NCI-H1694 (cell line): ENCODE measurements at places on chromosomes 3 and 15.

- no peak for DNase-seq
These were observed 160.1 kb downstream of the NEK10 start for GRCh38 chr3:27208961-27209616.

GRCh38 chr3:11136116-11136515, 18.2 kb upstream of the HRH1 start:
- DNase-seq: no peak

DNA sequence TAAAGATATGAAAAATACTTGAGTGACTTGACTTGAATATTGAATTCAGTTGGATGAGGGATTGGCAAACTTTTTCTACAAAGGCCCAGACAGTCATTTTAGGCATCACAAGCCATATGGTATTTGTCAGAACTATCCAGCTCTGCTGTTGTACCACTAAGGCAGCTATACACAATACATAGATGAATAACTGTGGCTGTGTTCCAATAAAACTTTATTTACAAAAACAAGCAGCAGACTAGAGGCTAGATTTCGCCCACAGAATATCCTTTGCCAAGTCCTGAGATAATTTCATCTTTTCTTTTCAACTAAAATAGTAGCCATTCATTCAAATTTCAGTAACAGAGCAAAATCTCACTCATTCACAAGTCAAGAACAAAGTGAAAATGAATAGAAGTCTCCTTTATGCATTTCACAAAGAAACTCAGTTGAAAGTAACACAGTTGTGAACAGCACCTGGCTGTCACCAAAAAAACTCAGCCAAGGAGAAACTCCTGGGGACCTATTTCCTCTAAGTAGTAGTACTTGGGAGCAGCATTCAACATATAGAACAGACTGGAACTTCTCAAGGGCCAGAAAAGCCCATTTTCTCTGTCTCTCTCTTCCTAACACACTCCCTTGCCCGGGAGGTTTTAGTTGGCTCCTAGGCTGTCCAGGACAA, 56.3 kb downstream of the OSBPL10 start:
- no peak for DNase-seq

DNA sequence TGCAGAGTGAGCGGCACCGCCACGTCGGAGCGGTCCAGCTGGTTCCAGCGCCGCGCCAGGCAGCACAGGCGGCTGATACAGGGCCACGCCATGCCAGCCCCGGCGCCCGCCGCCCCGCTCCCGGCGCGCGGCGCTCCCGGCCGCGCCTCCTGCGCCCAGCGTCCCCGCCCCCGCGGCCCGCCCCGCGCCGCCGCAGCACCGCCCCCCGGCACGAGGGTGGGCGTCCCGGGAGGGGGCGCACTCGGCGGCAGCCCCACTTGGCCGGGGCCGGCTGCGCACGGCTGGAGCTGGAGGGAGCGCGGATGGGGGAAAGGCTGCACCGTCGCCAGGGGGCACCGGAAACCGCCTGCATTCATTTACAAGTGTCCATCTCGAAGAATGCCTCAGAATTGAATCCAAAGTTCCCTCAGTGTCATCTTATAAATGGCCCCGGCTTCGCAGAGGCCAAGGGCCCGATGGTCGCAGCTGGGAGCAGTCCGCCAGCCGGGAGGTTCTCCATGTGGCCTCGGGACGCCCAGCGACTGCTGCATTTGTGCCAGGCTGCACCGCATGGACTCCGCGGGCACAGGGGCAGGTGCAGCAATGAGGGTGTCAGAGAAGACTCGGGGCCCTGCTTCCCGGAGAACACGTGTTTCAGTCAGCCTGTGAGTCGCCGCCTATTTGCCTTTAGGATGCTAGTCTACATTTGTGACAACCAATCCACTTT, at the start of gene MAP6D1:
TSS of gene MAP6D1 (minus strand) at position 122 of the 706 bp plus-strand sequence. CDS start at position 92, 30 bp downstream.
- peak; percentile 47 for DNase-seq

DNA sequence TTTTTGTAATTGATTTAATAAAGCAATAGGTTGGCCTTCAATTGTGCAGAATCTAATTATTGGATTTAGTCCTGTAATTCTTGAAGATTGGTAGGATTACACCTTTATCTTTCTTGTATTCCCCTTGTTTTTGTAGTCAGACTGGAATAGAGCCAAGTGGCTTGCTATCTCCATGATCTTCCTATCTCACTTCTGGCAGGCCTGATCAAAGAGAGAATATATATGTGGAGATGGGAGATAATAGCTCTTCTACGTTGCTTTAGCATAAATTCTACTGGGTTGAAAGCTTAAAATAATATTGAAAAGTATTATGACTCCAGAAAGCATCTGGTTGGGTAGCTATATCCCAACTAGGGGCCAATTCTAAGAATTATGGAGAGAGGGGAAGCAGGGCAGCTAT, 16.9 kb upstream of the IFT57 start:
- DNase-seq: no peak

DNA sequence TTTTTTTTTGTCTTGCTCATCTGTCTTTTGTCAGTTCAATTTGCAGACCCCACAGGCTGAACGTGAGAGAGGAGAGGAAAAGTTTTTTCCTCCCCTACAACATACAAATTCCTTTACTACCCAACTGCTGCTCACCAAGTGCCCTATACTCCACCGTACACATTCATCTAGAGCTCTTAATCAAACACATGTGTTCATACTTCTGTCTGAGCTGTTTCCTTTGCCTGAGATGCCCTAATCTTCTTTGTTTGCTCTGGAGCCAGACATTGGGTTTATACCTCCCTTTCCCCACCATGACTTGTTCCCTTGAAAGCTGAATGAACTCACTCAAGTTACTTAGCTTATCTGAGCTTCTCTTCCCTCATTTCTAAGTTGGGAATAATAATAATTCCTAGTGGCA, 122.7 kb upstream of the RASGRP1 start:
- DNase-seq: no peak

GRCh38 chr3:41131224-41131623, 68.1 kb upstream of the CTNNB1 start:
- no peak for DNase-seq
